ENCODE measurements at places on chromosomes 5 and 9. TPM values are rescaled to one million over a fixed set of nuclear protein-coding genes. Genes with fewer than 3 reads are reported as not detected.

GRCh38 chr9:71744754-71745521 lies 23.4 kb downstream of the CEMIP2 start:
- DNase-seq, result no peak

Gene TAF11L13
- not detected for total RNA-seq

- no peak for DNase-seq
Observed at GRCh38 chr9:76626141-76626540, 138.1 kb upstream of the PCA3 start.

Gene NRG2
- 0.06 TPM for total RNA-seq

DNA sequence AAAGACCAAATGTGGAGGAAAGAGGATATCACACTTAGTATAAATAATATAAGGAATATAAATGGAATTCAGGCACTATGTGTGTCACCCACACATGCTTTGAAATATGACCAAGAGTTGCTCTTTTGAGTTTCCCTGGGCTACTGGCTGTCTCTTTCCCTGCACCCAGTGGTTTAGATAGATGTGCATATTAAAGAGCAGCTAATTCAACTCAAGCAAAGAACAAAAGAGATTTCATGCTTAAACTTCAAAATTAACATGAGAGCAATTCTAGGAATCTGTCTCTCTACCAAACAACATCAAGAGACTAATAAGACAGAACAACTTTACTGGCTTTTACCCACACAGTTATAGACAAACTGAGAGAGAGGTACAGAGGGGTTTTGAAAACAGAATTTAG lies 38.0 kb upstream of the ITGA1 start:
- no peak for DNase-seq

Gene RAPGEF6
- total RNA-seq, result 22.8 TPM

DNA sequence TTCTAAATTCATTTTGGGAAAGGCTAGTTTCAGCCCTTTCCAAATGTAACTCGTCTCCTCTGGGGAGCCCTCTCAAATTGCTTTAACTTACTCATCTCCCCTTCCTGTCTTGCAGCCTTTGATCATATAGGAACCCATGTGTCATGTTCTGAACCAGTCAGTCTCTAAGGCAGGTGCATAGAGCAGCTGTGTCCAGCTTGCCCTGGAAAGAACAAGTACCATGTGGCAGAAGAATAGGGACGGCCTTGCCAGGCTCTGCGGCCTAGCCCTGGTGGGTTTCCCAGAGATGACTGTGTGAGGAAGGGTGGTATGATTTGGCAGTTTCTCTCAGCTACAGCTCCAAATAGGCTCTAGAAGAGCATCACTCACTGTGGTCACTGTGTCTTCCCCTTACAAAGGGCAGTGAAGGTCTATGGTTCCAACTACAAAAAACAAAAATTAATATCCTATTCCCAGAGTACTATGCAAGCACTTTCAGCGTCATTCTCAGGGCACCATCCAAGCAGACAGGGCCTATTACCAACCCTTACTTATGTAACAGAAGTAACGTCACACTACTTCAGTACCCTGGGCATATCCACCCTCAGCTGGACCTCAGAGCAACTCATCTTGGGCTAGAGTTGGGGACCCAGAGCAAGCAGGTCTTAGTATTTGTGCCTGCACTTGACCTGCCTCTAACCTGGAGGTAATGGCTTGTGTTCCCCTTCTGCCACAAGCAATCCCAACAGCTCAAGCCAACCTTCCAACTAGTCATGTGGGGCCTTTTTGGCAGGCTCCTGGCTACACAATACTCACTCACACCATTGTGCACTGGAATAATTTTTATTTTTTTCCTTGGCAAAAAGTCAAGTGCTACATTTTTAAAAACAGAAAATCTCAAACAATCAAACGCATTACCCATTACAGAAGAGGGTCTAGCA lies 37.2 kb upstream of the UBAP2 start:
- DNase-seq, result no peak

Gene SMARCA2
- total RNA-seq, result 64.7 TPM

Data from SJCRH30 (cell line).